ENCODE measurements at places on chromosomes 3 and 15. TPM values are rescaled to one million over a fixed set of nuclear protein-coding genes. Genes with fewer than 3 reads are reported as not detected.

The SAMMSON gene
- total RNA-seq: not detected

- no peak for DNase-seq
Observed at GRCh38 chr15:52224211-52224610, 33.0 kb upstream of the GNB5 start.

The CCR2 gene
- 0.74 TPM for total RNA-seq

The FGF7 gene
- not detected for total RNA-seq

DNA sequence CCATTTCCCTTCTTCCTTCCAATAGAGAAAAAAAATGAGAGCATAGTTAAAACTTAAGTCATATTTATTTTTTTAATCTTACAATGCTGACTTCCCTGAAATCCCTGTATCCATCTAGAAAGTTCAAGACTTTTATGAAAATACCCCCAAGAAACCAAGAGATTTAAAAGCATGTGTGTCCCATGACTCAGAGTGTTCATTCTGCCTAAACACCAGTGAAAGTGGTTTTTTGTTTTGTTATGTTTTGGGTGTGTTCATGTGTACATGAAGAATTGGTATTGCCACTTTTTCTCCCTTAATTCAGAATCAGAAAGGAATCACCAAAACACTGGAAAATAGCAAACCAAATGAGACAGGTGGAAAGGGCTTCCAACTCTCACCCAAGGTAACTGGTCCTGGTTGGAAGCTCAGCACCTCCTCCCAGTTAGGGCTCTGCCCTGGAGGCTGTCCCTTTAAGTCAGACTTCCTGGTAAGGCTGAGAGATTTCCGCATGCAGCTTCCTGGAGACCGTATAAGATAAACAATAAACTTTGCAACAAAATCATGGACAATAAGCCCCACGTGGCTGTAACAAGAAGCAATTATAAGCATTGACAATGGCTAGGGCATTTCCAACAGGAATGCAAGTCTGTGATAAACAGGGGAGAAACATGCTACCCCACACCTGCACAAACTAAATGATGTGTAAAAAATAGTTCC is 121.9 kb upstream of the ARHGEF3 start:
- peak; percentile 40 for DNase-seq

The MUC13 gene
- total RNA-seq: not detected

DNA sequence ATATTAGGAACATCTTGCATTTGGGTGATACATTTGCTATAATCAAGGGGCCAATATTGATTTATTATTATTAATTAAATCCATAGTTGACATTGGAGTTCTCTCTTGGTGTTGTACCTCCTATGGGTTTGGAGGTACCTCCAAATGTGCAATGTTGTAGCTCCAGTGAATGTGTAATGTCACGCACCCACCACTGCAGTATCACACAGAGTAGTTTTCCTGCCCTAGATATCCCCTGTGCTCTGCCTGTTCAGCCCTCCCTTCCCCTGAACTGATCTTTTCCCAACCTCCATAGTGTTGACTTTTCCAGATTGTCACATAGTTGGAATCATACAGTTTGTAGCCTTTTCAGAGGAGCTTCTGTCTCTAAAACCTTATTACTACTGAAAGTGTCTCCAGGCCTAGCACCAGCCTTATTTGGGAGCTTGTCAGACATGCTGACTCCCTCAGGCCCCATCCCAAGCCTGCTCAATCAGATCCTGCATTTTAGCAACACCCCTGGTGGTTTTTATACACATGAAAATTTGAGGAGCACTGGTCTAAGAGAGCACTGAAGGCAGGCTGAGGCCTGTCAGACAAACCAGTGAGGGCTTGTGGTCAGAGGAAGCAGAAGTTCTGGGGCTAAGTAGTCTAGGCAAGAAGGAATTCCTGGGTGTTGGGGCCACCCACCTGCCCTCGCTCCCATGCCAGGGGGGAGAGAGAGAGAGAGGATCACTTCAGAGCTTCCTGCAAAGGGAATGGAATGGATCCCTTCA is 73.4 kb downstream of the SLC6A11 start:
- DNase-seq: no peak

The EFHB gene
- 0.39 TPM for total RNA-seq

DNA sequence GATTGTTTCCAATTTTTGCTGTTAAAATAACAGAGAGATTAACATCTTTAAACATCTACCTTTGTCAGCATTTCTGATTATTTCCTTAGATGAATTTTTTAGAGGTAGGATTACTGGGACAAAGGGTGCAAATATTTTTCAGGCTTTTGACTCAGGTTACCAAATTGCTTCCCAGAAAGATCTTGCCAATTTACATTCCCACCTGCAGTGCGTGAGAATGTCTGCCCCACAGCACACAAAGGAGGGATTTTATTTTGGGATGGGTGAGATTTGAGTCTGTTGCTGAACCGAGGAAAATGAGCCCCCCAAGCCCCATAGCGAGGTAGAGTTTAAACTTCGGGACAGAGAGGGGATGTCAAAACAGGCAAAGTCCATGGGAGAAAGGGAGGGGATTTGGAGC is 25.9 kb upstream of the RNU6-1 start:
- no peak for DNase-seq

The FMN1 gene
- total RNA-seq: 0.24 TPM

The AHSG gene
- total RNA-seq: not detected

DNA sequence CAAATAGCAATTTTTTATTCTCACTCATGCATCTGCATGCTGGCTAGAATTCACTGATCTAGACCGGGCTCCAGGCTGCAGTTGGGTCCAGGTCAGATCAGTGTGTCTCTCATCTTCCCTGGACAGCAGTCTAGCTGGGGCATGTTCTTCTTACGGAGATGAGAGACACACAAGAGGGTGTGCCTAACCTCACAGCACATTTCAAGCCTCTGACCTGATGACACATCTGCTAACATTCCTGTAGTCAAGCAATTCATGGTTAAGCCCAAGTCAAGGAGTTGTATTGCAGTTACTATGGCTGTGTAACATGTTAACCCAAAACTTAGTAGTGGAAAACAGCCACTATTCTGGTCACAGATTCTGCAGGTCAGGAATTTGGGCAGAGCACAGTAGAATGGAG is 13.1 kb downstream of the BSN start:
- no peak for DNase-seq

- no peak for DNase-seq
Observed at GRCh38 chr15:93989440-93989998, 241.8 kb upstream of the MCTP2 start.

- DNase-seq: no peak
Observed at GRCh38 chr3:170488802-170489201, 70.1 kb downstream of the CLDN11 start.

DNA sequence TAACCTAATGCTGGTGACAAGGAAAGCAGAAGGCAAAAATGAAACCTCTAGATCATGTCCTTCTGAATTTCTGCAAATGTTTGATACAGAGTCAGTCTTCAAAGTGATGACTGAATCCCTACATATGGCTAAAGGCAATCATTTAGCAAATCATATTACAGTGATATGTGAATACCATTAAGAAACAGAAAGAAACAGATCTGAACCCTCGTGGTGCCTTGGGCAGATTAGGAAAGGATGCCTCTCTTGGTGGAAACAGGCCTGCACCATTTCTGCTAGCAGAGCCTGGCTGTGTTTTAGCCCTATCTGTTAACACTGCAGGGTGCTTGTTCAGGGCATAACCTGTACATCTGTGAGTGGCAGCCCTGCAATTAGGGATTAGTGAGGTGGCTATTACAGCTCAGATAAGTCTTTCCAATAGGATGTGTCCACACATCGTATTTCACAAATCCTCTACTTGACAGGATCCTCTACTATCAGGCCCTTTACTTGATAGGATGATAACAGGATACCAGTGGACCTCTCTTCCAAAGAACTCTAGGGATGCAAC is 12.1 kb downstream of the SEC22C start:
- no peak for DNase-seq

The LRRIQ4 gene
- total RNA-seq: 0.15 TPM

DNA sequence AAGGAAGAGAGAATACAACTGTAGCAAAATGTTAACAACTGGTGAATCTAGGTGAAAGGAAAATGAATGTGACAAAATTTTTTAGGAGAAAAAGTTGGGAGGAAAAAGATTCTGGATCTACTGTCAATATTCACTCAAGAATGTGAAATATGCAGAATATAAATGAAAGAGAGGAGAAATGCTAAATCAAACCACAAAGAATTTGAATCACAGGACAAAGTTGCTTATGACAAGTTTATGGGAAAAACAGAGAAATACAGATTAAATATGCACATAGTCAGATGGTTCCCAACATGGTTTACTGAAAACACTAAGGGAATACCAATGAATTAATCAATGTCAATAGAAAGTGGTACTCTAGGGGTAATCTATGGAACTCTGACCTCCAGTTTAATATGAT is 27.6 kb downstream of the C3orf33 start:
- DNase-seq: no peak
